Kidney glomerular epithelial cell (primary cell): ENCODE measurements at places on chromosomes 1 and 21.

DNA sequence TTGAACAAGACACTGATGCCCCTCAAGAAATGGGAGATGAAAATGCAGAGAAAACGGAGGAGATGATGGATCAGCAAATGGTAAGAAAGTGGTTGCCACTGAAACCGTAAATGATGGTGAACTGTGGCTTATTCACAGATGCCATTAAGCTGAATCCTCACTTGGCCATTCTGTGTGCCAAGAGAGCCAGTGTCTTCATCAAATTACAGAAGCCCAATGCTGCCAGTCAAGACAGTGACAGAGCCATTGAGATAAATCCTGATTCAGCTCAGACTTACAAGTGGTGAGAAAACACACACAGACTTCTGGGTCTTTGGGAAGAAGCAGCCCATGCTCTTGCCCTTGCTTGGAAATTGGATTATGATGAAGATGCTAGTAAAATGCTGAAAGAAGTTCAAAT, 52.5 kb downstream of the NBPF6 start:
- no peak for DNase-seq

DNA sequence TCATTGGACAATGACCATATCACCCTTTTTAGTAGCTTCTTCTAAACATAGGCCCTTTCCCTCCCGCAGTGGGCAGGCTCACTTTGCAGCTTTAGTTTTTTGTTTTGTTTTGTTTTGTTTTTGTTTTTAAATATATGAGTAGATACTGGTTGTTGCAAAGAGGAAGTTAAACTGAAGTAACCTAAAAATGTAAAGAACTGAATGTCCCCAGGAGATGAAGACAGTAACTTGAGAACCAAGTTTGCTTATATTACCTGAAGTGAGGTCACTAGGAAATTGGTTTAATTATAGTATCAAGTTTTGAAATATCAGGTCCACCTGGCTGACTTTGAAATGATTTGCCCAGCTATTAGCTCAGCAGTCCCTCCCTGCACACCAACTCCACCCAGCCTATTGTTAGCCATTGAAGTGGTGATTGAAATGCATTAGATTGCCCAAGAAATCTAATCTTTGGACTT, 18.2 kb downstream of the SMAP2 start:
- DNase-seq = no peak

GRCh38 chr1:168845140-168845539, 116.1 kb upstream of the DPT start:
- no peak for DNase-seq

GRCh38 chr1:216168546-216168945, 254.7 kb downstream of the USH2A start:
- no peak for DNase-seq

- no peak for DNase-seq
Measured at GRCh38 chr1:199743227-199743626, 284.3 kb upstream of the NR5A2 start.

GRCh38 chr1:94514095-94514727, 27.3 kb downstream of the F3 start:
- DNase-seq = no peak

- DNase-seq = no peak
Measured at GRCh38 chr1:60274422-60275290, 201.1 kb upstream of the C1orf87 start.

DNA sequence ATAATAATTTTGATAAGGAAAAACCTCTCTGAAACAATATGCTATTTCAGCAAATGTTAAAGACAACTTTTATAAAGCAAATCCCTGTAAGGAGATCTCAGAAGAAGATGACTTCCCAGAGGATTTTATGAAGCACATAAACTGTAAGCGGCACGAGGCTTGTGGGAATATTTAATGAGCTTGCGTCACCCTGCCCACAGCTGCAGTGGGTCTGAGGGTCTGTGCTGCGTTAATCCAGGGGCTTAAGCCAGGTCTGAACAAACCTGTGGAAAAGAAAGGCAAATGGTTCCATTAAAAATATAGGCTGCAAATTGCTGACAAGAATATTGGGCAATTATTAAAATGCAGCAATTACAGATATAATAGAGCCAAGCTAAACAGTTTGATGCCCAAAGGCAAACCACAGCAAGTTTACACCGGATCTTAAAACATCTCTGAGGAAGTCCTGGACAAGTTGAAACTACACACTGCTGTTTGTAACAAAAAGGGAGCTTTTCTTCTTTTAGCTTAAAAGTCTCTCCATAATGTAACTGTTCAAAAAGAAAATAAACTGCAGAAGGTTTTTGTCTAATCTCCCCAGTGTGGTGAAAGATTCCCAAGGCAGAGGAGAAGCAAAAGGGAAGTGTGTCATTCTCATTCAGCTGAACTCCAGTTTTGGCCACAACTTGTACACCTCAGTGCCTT, 21.8 kb downstream of the TGFBR3 start:
- DNase-seq = no peak

GRCh38 chr21:29538115-29538514, 239.4 kb downstream of the BACH1 start:
- DNase-seq = no peak

DNA sequence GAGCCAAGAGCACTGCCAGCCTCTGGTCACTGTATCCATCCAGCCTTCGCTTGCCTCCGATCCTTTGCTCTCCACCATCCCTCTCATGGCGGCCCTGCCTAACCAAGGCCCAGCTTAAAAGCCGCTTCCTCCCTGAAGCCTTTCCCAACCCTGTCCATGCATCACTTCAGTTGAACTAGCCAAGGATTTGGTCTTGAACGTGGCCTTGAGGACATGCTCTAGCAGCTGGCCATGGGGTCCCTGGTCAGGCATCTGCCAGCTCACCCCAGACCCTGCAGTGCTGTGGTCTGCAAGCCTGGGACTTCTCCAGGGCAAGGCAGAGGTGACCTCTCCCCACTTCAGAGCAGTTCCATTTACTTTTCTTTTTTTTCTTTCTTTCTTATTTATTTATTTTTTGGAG, 5.1 kb upstream of the SYTL1 start:
- no peak for DNase-seq
